Uterus (tissue), 4 donors: ENCODE measurements at places on chromosomes 11 and 22.
A peak's percentile ranks its signal among the peaks of the same experiment; 100 is the strongest.

DNA sequence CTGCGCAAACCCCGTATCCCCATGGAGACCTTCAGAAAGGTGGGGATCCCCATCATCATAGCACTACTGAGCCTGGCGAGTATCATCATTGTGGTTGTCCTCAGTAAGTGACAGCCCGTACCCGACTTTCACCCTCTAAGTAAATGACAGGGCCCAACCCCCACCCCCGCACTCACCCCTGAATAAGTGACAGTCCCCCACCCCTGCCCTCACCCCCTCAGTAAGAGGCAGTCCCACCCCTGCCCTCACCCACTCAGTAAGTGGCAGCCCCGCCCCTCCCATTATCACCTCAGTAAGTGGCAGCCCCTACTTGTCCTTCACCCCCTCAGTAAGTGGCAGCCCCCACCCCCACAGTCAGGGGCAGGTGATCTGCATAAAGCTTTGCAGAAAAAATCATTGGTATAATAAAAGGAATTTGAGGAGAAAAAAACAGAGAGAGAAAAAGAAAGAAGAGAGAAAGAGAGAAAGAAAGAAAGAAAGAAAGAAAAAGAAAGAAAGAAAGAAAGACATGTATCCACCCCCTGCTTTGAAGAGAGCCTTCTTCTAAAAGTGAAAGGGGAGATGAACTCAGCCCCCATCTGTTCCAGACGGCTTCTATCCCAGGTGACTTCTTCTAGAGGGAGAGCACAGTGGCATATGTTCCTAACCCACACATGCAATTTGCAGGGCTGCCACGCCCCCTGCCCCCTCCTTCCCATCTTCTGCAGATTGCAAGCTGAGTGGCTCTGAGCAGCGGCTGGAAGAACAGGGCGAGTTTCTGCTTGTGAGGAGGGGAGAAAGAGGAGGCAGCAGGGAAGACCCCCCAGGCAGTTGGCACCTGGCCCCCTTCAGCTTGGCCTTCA is 12.5 kb upstream of the SMIM35 start:
- no peak for DNase-seq

- no peak for DNase-seq
Observed at GRCh38 chr11:102592634-102593581, 32.2 kb downstream of the MMP20 start.

- no peak for DNase-seq
Observed at GRCh38 chr22:33787645-33788456, 132.4 kb downstream of the LARGE1 start.

DNA sequence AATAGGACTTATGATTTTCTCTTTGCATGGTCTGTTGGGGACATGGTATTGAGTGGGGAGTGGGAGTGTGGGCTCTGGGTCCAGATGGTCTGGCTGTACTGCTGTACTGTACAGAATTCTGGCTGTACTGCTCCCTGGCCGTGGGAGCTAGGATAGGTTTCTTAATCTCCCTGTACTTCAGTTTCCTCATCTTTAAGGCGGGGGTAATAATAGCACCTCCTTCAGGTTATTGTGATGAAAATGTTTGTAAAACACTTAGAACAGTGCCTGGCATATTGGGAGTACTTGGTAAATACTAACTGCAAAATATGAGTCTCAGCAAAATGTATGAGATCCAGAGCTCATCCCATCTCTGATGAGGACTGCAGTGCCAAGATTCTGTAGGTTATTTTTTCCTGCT is 198.6 kb downstream of the KIF18A start:
- DNase-seq, result no peak

DNA sequence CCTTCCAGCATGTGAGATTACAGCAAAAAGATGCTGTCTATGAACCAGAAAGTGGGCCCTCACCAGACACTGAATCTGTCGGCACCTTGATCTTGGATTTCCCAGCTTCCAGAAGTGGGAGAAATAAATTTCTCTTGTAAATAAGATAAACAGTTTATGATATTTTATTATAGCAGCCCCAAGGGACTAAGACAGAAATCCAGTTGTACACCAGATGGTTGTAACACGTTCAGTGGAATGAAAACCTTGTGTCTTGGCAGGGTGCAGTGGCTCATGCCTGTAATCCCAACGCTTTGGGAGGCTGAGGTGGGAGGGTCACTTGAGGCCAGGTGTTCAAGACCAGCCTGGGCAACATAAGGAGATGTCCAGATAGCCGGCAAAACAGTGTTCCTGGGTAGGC is 61.8 kb downstream of the MCHR1 start:
- DNase-seq, result no peak

DNA sequence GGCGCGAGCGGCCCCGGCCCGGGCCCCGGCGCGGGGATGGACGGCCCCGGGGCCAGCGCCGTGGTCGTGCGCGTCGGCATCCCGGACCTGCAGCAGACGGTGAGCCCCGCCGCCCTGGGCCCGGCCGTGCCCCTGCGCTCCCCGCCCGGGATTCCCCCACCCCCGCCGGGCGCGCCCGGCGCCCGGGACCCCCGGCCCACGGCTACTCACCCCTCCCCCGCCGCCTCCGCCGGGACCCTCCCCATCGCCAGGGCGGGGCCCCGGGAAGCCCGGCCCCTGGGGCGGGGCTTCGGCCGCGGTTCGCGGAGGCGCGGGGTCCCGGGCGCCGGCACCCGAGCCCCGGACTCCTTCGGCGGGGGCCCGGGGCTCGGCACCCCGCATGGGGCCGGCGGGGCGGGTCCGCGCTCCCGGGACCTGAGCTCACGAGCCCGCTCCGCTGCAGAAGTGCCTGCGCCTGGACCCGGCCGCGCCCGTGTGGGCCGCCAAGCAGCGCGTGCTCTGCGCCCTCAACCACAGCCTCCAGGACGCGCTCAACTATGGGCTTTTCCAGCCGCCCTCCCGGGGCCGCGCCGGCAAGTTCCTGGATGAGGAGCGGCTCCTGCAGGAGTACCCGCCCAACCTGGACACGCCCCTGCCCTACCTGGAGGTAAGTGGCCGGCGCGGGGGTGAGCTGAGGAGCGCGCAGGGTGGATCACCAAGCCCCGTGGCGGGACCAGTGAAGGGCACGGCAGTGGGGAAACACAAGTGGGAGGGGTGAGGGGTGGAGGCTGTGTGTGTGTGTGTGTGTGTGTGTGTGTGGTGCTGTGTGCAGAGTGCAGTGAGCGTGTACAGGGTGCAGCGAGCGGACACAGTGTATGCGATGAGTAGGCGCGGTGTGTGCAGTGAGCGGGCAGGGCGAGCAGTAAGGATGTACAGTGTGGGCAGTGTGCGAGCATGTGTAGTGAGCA is 2.3 kb downstream of the SHANK3 start:
- DNase-seq, result no peak

DNA sequence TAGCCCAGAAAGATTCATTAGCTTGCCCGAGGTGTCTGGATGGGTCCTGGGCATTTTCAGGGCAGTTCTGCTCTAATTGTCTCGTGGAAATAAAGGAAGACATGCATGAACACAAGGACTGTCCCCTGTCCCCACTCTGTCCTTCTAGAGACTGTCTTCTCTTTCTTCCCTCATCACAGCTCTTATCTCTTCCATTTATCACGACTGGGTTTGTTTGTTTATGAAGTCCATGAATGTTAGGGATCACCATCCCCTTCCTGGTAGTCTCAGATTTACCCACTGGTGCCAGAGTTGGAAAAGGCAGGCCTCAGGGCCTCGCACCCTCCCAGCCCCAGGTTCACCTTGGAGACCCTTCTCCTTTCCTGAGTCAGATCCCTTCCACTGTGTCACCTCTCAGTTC is 134.8 kb downstream of the PARVA start:
- DNase-seq, result no peak

GRCh38 chr11:75100314-75100713 is 3.6 kb upstream of the OR2AT4 start:
- no peak for DNase-seq

- no peak for DNase-seq
Observed at GRCh38 chr11:123181075-123181474, 14.0 kb downstream of the CLMP start.

- no peak for DNase-seq
Observed at GRCh38 chr22:49785841-49786471, 41.7 kb downstream of the BRD1 start.

DNA sequence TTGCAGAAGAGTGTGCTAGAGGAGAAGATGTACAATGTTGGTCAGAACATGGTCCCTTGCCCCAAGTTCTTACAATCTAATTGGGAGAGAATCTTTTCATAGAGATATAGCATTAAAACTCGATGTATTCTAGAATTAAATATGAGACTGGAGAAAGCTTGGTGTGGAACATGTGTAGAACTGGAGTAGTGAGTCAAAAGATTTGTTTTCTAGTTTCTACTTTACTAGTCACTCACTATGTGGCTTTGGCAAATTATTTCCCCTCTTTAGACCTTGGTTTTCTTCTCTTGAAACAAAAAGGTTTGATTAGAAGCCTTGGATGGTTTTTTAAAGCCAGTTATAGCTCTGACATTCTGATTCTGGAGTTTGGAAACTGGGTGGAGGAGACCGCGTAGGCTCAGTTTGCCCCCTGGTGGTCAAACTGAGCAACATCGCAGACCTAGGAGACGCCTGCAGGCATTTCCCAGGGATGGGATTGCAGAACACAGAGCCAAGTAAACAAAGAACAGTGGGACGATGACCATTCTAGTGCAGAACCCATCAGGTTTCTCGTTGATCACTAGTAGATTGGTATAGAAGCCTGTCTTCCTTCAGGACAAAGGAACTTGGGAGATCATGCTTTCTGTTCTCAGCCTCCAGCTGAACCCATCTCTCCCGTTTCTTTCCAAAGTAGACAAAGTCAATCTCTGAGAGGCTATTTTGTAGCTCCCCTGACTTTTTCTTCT is 8.5 kb upstream of the CHRDL2 start:
- DNase-seq, result peak; percentile 63

GRCh38 chr22:49674479-49675050 is 153.1 kb downstream of the BRD1 start:
- no peak for DNase-seq

GRCh38 chr11:18203723-18204122 is 31.1 kb downstream of the MRGPRX4 start:
- DNase-seq, result no peak

GRCh38 chr11:96082002-96082899 is 158.3 kb upstream of the MTMR2 start:
- DNase-seq, result no peak

DNA sequence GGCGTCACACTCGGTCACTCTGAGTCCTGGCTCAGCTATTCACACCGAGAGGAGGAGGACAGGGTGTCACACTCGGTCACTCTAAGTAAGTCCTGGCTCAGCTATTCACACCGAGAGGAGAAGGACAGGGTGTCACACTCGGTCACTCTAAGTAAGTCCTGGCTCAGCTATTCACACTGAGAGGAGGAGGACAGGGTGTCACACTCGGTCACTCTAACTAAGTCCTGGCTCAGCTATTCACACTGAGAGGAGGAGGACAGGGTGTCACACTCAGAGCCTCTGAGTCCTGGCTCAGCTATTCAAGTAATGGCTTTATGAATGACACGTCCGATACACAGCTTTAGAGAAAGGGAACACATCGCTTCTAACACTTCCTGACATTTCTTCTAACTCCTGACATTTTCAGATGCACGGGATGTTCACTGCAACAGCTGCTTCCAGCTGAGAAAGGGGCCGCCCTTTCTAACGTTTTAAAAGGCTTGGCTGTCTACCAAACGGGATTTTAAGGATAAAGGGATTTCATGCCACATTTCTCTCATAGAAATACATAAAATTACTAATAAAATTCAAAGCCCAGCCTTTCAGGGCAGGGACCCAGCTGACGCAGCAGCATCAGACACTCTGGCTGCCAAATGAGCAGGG is 28.1 kb downstream of the DRD4 start:
- no peak for DNase-seq

DNA sequence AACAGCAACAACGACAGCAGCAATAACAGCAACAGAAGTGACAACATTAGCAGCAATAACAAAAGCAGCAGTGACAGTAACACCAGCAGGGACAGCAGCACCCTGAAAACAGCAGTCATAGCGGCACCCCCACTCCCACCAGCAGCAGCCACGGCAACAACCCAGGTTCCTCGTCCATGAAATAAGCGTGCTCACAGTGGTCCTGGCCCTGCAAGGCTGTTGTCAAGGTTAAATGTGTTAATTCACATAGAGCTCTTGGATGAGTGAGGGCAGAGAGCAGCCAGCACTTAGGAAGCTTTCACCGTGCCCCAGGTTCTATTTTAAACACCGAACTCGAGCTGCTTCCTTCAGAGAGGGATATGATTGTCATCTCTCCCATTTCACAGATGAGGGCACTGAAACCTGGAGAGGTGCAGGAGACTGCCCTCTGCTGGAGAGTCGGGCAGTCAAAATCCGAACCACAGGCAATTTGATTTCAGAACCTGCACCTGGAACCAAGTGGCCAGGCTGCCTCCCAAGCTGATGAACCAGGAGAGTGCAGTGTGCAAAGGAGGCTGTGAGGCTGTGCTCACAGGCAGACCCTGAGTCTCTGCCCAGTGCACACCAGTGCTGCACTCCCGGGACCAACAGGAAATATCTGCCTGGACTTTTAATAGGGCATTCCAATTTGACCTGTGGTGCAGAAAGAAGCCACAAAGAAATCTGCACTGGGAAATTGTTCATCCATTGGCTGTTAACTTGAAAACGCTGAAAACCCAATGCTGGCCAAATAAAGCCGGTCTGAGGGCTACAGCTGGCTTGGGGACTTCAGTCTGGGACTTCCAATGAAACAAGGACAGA is 22.9 kb upstream of the FGF3 start:
- no peak for DNase-seq

DNA sequence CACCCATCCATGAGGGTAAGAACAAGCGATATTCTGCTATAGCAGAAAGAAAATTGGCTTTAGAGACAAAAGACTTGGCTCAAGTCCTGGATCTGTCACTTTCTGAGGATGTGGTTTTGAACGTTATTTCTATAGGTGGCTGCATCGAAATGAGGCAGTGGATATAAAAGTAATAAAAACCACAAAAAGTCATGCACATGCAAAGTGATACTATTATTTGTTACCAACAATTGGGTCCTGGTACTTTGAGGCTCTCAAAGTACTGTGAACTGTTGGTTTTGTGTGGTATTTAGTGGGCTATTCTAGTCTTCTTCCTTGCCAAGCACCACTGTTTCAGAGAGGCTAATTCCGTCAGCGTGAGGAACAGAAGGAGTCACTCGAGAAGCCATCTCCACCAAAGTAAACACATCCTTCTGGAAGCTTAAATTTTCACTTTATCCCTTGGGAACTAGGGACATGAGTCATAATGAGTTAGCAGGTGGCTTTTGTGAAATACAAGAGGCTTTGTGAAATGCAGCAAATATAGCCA is 13.1 kb downstream of the UBASH3B start:
- no peak for DNase-seq

DNA sequence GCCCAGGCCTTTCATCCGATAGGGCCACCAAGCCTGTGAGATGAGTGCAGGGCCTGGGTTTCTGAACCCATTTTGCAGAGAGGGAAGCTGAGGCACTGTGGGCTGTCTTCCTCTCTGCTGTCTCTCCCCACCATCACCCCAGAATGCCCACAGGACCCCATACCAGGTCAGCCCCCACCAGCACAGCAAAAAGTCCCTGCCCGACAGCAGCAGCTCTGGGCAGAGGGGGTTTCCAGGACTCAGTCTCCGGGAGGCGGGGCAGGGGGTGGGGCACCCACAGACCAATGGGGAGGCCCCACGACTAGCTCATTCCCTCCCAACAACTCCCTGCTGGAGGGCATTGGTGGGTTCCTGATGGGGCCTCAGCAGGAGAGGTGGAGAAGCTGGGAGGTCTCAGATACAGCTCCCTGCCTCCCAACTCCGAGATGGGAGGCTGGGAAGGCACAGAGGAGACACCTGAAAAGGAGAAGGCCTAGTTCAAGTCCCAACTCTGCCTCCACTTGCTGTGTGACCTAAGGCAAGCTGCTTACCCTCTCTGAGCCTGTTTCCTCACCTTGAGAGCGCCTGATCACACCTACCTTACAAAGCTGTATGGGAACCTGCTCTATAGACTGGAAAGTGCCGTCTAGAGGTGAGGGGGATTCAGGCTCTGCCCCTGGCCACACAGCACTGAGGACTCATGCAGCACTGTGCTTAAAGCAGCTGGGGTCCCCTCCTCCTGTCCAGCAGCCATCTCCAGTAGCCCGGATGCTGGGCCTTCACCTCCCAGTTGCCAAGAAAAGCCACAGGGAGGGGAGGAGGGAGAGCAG is 3.5 kb downstream of the CBX7 start:
- peak; percentile 80 for DNase-seq
